ENCODE measurements at places on chromosomes 3 and 15.
A peak's percentile ranks its signal among the peaks of the same experiment; 100 is the strongest.

DNA sequence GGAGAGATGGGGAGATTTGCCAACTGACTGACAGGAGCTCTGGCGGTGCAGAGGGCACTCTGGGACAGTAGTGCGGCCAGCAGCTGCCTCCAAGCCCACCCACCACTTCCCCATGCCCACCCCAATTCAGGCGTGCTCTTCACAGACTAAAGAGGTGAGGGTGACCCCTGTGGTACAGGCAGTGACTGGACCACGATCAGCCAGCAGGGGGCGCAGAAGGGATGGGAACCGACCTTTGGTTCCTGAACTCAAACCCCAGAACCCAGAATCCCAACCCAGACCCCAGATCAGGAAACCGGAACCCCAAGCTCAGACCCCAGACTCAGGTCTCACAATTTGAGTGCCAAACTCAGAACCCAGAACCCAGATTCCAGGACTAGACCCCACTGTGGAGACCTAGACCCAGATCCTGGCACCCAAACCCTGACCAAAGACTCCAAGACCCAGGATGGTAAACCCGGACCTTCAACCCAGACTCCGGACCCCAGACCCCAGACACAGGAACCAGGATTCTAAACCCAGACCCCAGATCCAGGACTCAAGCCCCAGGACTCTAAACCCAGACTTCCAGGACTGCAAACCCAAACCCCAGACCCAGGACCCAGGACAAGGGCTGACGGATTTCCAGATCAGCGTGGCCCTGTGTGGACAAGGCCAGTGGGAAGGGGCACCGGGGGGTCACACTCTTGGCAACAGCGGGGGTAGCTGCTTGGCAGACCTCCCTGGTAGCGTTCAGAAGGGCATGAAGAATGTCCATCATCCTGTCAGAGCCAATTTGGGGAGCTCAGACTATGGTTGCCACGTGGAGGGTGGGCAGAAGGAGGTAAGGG is 3.7 kb upstream of the MYL3 start:
- DNase-seq, result no peak

- DNase-seq, result no peak
These were observed 128.4 kb downstream of the NECTIN3 start for GRCh38 chr3:111200027-111200426.

DNA sequence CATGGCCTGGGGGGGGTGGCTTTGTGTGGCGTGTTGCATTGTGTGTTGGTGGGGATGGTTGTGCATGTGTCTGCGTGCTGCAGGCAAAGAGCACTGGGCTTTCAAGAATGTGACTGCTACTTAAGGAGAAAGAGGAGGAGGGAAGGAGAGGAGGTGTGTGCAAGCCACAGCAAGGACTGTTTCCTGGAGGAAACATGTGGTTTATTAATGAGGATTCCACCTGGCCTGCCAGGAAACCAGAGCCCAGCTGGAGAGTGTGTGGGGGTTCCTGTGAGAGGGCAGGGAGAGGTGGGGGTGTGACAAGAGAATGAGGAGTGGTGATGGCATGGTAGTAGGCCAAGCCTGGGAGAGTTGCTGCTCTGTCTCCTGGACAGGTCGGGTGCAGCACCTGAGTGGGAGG is 258.1 kb upstream of the ROPN1 start:
- DNase-seq, result no peak

GRCh38 chr3:20760981-20761380 is 575.0 kb upstream of the SGO1 start:
- DNase-seq, result no peak

DNA sequence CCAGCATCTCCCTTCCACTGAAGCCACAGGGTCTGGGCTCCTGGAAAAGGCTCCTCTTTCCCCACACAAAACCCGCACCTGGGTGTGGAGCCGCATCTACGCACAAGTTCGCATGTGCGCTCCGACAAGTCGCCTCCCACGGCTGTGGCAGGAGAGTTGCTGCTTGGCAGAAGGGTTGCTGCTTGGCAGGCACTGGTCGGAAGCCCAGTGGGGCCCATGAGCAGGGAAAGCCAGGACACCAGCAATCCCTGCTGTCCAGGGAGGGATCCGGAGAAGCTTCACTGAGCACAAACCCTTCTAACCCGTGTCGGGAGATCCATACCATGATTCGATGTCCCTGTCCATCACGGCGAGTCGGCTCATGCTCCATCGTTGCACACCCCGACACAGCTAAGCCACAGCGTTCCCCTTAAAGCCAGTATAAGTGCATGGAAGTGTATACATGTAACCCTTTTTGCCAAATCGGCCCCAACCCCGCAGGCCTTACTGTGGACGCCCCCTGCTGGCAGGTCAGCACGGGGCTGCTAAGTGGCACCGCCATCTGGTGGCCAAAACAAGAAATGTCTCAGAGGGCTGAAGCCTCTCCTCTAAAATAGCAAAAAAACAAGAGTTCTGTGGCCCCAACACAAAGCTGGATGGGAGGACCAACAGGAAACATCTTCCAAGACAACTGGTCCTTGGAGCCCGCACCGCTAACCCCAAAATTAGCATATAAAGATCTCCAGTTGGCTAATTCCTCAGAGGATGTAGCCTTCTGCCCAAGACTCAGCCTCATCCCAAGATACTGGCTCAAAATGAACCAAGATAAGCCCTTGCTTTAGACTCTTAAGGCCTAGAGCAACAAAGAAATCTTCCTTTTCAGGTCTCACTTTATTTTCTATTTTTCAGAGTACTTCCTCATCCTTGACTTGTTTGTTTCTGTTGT is 8.3 kb downstream of the ANKRD63 start:
- DNase-seq, result peak; percentile 32

DNA sequence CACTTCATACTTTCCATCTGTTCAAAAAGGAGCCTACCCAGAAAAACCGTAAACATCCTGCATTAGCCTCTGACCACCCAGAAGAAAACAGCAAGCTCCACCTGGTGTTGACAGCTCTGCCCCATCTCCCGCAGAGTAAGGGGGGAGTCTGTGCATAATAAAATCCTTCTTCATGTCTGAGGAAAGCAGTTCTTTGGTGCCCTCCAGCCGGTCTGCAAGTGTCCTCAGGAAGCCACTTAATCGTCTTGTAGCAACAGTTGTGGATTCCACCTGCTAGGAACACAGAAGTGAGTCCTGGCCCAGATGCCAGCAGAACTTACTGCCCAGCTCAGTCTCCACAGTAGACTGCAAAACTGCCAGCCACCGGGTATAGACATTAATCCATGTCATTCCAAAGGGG is 22.5 kb downstream of the RIOX2 start:
- no peak for DNase-seq

DNA sequence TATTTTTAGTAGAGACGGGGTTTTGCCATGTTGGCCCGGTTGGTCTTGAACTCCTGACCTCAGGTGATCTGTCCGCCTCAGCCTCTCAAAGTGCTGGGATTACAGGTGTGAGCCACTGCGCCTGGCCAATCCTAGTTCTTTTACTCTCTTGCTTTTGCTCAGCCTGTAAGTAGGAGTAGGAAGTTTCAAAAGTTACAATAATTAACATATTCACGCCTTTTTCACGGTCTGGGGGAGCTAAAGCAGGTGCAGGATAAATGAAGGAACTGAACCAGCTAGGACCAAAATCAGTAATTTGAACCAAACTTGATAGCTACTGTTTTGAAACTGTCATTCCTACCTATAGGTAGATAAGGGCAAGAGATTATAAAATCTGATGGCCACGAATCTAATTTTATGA is 98.5 kb downstream of the CACNA1D start:
- no peak for DNase-seq

- DNase-seq, result no peak
These were observed 402.1 kb downstream of the PDCD6IP start for GRCh38 chr3:34200576-34200975.

GRCh38 chr3:65905771-65906170 is 132.9 kb downstream of the MAGI1 start:
- no peak for DNase-seq

GRCh38 chr15:96349857-96350720 is 19.6 kb downstream of the NR2F2 start:
- no peak for DNase-seq

Data from NCI-H2227 treated with DMSO at 0.1 percent for 48 hours (cell line).